ENCODE measurements at places on chromosomes 2 and 18. TPM values are rescaled to one million over a fixed set of nuclear protein-coding genes. Genes with fewer than 3 reads are reported as not detected.

DNA sequence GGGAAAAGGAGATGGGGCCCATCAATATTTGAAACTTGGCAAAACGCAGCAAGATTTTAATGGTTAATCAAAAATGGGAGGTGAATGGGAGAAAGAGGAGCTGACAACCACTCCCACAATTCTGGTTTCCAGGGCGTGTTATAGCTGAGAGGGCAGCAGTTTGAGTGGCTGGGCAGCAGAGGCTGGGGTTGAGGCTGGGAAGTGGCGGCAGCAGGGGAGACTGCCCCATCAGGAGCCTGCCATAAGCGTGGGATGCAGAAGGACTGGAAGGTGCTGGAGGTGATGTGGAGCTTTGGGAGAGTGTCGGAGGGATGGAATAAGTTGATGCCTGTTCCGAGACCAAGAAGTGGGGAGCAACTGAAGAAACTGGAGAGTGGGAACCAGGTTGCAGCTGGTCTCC lies 48.9 kb upstream of the SH3RF3 start:
- DNase-seq: no peak

DNA sequence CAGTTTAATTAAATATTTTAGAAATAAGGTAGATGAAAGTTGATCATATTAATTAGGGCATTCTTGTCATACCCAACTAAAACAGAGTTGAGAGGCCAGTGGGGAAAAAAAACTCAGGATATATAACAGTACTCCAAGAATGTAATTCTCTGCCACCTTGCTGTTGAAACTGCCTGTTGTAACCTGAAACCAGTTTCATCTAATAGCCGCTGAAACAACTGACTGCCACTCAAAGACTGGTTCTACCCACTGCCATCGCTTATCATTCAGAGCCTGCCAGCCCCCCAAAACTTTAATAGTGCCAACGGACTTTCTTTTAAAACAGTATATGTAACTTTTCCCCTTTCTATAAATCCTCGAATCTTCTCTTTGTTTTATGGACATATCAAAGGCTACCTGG lies 37.7 kb upstream of the FSIP2 start:
- no peak for DNase-seq

Gene GKN1
- not detected for total RNA-seq

Gene FAM237A
- not detected for total RNA-seq

Data from HT1080 (cell line).